Astrocyte of the spinal cord (primary cell): ENCODE measurements at places on chromosomes 16 and 17.

DNA sequence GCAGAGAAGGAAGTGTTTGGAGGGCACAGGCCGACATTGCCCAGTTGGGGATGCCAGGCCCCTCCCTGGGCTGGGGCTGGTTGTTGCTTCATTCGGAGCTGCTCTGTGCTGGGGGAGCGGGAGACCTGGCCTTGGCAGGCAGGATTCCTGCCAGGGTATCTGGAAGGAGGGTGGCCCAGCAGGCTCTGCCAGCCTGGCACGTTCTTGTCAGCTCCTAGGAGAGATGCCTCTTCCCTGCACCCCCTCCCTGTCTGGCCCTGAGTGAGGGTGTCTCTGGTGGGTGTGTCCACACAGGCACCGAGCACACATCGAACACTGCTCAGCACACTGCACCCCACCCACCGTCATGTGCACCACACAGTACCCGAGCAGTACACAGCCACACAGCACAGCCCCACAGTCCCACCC is 35.2 kb downstream of the ARHGAP23 start:
- DNase-seq: no peak

- DNase-seq: no peak
Observed at GRCh38 chr16:11502239-11502638, 84.5 kb downstream of the LITAF start.

- no peak for DNase-seq
Observed at GRCh38 chr17:75503976-75504346, 11.4 kb downstream of the CASKIN2 start.

DNA sequence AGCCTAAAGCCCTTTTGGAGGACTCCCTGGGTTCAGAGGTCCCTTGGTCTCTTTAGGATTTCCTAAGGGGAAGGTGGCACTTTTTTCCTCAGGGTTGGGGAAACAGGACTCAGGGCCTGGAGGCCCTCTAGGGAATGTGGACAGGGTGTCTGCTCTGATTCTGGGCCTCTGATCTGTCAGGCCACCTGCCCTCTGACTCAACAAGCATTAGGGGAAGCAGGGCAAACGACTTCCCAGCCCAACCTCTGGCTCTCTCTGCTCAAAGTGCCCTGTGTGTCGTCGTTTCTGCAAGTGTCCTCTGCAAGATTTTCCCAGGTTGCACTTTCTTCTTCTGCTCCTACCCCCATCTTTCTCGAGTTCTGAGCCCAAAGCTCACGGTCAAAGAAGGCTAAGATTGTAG is 6.6 kb upstream of the IGFBP4 start:
- no peak for DNase-seq

DNA sequence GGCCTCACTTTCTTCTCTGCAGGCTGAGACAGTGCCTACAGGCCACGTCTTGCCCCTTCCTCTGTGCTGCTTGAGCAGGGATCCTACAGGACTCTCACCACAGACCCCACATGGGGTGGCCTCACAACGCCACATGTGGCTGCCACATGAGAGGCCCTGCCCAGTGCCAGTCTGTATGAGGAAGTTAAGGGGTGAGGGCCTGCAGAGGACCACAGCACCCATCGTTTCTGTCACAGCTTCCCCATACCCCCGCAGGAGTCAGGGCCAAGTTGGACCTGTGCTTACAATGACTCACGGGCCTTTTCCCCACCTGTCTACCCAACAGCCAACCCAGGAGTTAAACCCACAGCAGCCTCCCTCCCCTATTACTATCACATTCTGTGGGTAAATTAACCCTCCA is 2.9 kb upstream of the GSDMB start:
- no peak for DNase-seq

DNA sequence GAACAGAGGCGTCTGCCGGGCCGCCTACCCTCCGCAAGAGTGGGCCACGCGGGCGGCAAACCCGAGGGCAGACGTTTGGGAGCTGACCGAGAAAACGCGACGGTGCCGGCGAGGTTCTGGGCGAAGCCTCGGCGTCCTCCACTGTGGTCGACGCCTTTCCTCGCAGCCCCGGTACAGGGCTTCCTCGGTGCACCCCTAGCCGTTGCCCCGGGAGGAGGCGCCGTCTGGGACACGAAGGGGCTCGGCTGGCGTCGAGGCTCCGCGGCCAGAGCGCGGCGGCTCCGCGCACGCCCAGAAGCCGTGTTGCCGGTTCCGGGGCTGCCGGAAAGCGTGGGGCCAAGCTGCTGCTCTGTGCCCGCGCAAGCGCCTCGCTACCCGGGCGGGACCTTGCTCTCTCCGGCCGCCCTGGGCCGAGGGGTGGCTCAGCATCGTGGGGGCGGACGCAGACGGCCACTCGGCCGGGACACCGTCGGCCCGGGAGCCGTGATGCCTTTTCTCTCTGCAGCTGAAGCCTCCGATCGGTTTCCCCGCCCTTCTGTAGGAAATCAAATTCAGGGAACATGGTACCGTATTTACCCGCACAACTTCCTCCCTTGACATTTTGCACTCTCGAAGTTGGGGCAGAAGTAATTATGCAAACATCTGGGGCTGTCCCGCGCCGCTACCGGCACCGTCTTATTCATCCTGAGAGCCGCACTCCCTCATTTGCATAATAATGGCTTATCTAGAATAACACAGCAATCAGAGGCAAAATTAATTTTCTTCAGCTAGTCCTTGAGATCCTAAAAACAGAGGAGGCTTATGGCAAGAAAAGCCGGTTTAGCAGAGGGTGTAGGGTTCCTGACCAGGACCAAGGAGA is 7.3 kb upstream of the CBX8 start:
- no peak for DNase-seq

GRCh38 chr16:89052191-89052889 is 41.3 kb upstream of the ACSF3 start:
- DNase-seq: no peak

- DNase-seq: no peak
Observed at GRCh38 chr17:48064638-48065037, 16.5 kb downstream of the NFE2L1 start.

GRCh38 chr17:44970136-44970741 is 2.1 kb upstream of the C1QL1 start:
- peak; percentile 9 for DNase-seq

DNA sequence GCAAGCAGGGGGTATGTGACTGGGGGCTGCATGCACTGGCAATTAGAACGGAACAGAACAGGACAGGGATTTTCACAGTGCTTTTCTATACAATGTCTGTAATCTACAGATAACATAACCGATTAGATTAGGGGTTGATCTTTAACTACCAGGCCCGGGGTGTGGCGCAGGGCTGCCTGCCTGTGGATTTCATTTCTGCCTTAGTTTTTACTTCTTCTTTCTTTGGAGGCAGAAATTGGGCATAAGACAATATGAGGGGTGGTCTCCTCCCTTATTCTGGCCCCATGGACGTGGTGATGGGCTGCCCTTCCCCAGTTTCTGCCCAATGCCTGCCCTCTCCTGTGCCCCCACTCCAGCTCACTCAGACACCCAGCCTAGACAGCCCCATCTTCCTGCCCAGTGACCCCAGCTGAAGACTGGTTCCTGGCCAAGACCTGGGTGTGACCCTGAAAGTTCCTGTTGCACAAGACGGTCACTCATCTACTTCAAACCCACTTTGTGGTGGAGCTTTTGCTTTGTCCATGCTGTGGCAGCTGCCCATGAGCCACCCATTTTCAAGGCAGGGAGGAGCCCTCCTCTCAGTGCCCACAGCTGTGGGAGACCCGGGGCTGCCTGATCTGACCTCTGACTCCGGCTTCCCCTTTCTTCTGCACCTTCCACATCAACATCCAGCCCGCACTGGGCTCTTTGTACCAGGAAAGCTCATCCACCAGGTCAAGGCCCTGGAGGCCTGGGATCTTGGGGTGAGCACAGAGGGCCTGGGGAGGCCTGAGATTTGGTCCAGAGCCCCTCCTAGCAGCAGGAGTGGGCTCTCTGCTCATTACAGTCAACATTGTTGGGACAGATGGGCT is 18.6 kb downstream of the ALOX12B start:
- DNase-seq: no peak

DNA sequence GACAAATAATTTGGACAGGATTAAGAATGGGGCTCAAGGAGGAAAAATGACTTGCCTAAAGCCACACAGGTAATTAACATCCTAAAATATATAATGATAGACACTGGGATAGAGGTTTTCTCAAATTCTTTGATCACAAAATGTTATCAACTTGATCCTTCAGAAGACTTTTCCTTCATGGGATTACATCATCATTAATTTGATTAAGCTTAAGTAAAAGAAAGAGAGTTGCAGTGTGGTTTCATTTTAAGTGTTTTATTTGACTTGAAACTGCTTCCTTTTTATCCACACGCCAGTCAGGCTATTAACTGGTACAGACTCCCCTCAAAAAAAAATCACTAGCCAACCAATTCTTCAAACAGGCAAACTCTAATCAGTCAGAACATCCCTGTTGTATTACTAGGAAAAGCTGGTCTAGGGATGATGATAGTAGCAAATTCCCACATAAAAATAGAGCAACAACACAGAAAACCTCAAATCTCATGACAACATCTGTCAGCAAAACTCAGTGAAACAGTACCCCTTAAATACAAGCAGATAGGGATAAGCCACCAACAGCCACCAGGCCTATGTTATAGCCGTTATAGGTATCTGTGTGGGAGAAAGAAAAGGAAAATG is 32.5 kb downstream of the AKAP10 start:
- DNase-seq: no peak

DNA sequence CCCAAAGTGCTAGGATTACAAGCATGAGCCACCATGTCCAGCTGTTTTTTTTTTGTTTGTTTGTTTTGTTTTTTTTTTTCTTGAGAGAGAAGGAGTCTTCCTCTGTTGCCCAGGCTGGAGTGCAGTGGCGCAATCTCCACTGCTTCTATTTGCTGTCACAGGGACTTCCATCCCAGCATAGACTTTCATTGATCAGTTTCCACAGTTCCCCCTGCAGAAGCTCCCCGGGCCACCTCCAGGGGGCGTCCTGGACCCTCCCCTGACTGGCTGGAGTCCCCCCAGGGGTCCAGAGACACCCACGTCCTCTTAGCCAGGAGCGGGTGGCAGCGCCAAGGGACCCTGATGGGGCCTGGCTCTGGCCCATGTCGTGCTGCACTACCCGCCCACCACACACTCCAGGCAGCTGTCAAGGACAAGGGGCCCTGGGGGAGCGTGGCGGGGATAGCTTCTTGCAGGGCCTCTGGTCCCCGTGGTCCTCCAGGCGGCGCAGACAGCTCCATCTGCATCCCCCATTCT is 3.1 kb upstream of the NPW start:
- DNase-seq: no peak

DNA sequence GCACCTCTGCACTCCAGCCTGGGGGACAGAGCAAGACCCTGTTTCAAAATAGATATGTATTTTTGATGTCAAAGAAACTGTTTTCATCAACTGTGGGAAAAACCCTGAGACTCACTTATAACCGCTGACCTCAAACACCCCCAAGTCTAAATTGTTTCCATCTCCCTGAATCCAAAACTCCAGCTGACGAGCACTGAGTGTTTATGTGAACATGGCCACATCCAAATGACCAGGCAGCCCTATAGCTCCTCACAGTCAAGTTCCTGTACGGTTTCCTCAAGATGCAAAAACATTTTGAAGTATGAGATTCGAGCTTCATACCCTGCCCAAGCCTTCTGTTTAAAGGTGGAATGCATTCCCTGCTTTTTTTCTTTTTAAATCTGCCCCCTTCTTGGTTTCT is 45.3 kb upstream of the ZCCHC14 start:
- DNase-seq: no peak

GRCh38 chr17:73090396-73091202 is 1.9 kb downstream of the SLC39A11 start:
- DNase-seq: no peak

DNA sequence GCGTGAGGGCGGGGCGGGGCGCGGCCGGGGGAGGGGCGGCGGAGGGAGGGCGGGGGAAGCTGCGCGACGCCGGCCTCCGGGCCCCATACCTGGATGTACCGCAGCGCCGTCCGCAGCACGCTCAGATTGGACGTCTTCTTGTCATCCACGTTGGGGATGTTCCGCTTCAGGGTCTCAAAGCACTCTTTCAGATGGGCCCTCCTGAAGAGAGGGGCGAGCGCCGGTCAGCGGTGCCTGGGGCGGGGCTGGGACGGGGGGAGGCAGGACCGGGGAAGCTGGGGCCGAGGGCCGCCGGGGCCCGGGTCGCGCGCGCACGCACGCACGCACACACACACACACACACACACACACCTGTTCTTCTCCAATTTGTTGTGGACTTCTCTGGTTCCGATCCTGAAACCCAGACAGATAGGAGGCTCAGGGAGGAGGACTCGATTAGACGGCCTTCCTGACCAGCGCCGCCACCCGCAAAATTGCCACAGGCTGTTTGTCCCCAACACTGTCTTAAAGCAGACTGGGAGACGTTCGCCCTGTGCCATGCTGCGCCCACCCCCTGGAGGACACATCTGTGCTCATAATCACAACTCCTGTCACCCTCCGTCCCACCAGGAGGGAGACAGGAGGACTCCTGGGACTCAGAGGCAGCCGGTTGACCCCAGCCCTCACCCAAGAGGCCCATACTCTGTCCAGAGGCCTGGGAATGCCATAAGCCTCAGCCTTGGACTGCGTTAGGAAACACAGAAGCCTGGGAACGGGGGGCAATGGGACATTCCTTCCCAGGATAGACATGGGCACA is 6.7 kb downstream of the MNT start:
- no peak for DNase-seq

- no peak for DNase-seq
Observed at GRCh38 chr16:4160658-4161430, 44.6 kb upstream of the ADCY9 start.

DNA sequence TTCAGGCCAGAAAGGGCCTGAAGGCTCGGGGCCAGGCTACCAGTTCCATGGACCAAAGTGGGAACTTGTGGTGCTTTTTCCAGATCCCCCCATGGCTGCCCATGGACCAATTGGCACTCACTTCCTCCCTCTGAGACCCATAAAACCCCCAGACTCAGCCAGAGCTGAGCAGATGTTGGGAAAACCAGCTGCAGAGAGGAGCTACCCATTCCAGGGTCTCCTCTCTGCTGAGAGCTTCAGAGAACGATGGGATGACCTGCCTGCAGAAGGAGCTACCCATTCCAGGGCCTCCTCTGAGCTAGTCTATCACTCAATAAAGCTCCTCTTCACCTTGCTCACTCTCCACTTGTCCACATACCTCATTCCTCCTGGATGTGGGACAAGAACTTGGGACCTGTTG is 52.2 kb upstream of the MED9 start:
- DNase-seq: no peak

GRCh38 chr16:87351320-87351698 is 32.3 kb downstream of the FBXO31 start:
- DNase-seq: no peak

DNA sequence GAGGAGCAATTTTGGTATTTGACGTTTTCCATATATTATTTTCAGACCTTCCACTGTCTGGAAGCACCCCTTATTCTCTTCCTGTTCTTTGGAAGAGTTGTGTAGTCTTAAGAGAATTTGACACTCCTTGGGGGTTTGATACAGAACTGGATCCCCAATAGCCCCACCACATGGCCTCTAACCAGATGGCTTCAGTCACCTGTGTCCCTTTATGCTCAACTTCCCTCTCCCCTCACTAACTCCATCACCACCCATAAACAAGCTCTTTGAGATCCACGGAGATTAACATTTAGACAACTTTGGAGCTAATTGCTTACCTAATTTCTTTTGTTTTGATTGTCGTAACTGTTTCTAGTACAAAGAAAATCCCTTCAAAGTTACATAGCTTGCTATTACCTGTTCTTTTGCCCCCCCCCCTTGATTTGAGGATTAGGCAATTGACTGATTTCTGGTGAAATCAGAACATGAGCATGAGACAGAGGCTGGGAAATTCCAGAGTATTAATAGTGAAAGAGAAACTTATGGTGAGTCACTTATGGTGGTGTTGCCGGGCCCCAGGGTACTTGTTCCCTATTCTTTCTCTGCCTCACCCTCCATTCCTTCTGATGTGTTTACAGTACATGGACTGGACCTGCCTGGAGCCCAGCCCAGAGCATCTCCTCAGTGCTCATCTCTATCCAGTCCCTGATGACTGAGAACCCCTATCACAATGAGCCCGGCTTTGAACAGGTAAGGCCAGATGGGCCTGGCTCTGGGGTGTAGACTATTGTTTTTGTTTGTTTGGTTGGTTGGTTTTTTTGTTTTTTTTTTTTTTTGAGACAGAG is 7.5 kb downstream of the UBE2Z start:
- peak; percentile 85 for DNase-seq
